ENCODE measurements at places on chromosomes 1 and 21.
A peak's percentile ranks its signal among the peaks of the same experiment; 100 is the strongest.

DNA sequence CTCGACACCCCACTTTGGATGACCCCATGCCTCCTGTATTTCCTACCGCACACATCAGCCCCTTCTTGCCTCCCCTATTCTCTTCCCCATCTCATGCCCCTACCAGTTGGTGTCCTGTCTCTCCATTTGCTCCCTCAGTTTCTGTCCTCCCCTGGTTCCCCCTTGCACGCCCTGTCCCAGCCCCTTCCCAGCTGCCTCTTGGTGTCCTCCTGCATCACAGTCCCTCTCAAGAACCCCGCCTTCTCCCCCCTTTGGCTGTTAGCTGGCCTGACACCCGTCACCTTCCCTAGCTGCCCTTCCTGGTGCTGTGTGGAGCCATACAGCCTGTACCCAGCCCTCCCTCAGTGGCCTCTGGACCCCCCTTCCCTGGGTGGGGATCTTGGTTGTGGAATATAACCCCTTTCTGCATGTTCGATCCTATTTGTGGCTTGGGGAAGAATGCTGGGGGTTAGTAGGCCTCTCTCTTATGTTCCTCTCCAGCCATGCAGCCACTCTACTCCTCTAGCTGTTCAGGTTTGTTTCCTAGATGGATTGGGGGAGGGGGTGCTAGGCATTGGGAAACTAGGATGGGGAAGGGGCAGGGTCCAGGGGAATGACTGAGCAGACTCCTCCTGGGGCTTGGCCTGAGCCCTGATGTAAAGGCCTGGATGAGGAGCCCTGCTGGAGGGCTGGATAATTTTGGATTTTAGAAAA, 41.4 kb upstream of the NFASC start:
- DNase-seq: no peak

DNA sequence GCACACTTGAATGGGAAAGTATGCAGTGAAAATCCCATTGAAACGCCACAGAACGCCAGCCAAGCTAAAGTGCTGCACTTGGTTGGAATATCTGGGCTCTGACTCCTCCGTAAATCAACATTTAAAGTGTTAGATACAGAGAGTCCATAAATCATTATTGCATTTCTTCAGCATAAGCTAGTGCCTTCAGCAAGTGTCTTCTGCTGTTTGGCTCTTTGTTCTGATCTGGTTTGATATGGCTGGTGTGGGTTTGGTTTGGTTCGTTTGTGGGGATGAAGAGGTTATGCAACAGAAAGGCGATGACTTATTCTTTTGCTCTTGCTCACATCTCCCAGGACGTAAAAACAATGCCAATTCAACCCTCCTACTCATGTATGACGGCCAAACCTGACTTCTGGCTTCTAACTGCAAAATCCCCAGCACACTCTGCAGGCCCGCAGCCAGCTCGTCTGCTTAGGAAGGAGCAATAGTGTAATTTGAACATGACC, 121.8 kb upstream of the ERG start:
- peak; percentile 70 for DNase-seq

GRCh38 chr21:26732432-26733221, 112.6 kb downstream of the ADAMTS1 start:
- peak; percentile 20 for DNase-seq

- no peak for DNase-seq
These were observed 13.4 kb upstream of the KIAA1614 start for GRCh38 chr1:180899262-180899661.

- DNase-seq: peak; percentile 100
These were observed 275.9 kb upstream of the C1orf105 start for GRCh38 chr1:172144445-172145061.

DNA sequence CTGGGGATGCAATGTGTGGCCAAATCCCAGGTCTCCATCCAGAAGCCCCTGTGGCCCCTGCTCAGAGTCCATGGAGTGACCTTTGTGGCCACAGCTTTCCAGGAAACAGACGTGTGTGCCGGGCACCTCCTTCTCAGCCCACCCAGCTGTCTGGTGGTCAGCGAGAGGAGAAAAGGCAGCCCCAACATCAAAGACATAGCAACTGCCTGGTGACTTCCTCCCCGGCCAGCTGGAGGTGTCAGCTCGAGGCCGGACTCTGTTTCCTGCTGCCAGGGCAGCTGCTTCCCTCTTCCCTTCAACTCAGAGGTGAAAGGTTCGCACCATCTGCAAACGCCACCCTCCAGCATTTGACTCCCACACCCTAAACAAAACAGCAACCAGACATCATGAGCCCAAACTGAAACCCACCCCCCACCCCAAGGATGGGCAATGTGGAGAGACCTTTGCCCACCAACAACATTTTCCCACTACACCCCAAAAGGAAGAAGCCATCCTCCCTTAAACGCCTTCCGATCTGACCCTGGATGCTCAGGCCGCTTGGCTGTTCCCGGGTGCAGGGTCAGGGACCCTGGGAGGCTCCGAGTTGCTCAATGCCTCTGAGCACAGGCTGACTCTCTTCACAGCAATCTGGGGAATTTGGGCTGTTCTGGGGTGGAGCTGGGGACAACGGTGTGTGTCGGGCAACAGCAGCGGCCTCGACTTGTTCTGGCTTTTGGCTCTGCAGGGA, 162.3 kb downstream of the PSMG1 start:
- no peak for DNase-seq

DNA sequence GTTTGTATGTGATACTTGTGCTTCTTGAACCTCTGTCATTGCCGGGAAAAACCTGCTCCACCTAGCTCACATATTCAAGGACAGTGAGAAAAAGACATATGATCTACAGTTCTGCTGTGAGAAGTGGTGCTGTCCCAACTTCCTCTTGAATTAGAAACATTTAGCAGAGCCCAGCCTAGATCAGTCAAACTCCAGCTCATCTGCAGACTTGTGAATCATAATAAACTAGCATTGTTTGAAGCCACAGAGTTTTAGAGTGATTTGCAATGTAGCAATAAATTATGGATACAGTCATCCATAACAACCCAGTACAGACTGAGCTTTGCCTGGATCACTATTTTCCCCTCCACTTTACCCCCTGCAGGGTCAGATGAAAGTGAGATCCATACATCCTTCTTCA, 497.8 kb downstream of the PLA2G4A start:
- DNase-seq: peak; percentile 1

- DNase-seq: no peak
These were observed 62.5 kb downstream of the TGFB2 start for GRCh38 chr1:218407630-218408029.

DNA sequence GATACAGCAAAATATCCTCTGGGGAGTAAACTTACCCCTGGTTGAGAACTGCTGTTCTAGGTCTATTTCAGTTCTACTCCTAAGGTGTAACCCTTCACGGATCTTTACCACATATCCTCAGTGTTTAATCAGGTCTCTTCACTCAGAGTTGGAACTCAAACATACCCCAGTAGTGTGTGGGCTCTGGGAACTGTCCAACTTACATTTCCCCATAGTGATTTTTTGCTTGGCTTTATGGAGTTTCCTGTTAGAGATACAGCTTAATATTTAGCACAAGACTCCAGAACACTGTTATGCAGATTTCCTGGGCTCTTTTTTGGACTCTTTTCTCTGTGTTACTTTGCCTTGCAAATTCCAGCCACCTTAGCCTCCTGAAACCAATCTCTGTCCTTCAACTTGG, 26.7 kb upstream of the LIN9 start:
- DNase-seq: no peak
